ENCODE measurements at places on chromosomes 16 and 17.

- H3K27ac ChIP-seq: no peak overlapping the region
- H3K36me3 ChIP-seq: no peaks in the 10 kb centered on the region
- DNase-seq: no peak
- peaks cover 5% of the 10 kb centered on the region for H3K4me1 ChIP-seq
Observed at GRCh38 chr16:85689285-85689949, 663 bp upstream of the GINS2 start.

GRCh38 chr17:36655726-36656125 lies 54.3 kb downstream of the MRM1 start:
- H3K27me3 ChIP-seq: peaks cover 5% of the 10 kb centered on the region
- H3K4me3 ChIP-seq: no peak overlapping the region
- no peaks in the 10 kb centered on the region for H3K4me1 ChIP-seq
- no peak for DNase-seq

DNA sequence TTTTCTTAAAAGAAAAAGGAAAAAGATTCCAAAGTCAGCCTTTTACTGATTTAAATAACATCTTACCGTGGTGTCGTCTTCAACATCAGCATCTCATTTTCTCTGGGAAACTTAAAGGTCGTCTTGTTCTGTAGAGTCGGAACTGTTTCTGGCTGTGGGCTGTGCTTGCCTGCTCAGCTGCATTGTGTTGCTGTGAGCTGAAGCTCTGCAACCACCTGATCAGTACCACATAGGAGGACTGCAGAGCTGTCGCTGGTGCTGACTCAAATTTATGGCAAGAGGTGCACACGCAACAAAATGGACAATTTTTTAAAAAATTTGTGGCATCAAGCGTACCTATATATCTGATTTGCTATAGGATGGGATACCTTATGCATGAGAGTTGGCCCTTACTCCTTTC lies at the start of gene OMG:
Gene OMG, minus strand, starts transcription at position 150 of the 400 bp plus-strand sequence. CDS start 908 bp downstream, outside the sequence.
- H3K27ac ChIP-seq: no peak within 1 kb of the TSS
- H3K36me3 ChIP-seq: no peaks in the 10 kb centered on the region
- no peaks in the 10 kb centered on the region for H3K27me3 ChIP-seq

DNA sequence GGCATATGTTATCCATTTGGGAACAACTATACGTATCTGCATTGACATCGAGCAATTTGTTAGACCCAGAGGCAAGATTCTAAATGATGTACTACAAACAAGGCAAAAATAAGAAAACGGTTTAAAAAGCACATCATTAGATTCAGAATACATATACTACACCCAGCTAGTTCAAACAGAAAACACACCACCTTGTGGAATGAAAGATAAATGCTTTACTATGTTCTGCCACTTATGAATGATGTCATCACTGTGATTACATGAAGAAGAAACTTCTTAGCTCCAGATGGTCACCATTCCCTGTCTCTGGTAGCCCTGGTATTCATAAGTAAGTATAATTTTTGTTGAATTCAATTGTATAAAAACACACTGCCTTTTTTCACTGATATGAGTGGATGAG lies 7.8 kb downstream of the NACA2 start:
- H3K27ac ChIP-seq: no peak overlapping the region
- no peak overlapping the region for H3K4me3 ChIP-seq
- H3K36me3 ChIP-seq: no peaks in the 10 kb centered on the region

DNA sequence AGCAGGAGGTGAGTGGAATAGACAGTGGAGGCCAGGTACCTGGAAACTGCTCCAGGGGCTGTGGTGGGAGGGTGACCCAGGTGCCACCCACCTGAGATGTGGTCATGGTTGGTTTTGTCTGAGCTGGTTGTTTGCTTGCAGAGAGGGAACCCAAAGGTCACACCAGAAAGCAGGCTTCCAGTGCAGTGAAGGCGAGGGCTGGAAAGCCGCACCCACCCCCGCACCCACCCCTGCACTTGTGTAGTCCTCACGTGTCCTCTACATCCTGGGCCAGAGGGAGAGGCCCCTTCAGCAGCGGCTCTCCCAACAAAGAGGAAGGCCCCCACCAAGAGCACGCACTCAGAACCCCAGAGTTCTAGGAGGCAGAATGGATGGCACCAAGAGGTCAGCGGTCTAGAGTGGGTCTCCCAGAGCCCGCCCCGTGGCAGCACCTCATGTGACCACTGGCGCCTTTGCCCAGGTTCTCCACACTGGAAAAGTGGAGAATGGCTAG lies 92.6 kb upstream of the CBX4 start:
- peaks cover 4% of the 10 kb centered on the region for H3K4me1 ChIP-seq
- H3K36me3 ChIP-seq: no peaks in the 10 kb centered on the region
- H3K4me3 ChIP-seq: no peak overlapping the region
- no peaks in the 10 kb centered on the region for H3K27me3 ChIP-seq

GRCh38 chr16:65274566-65274965 lies 152.7 kb upstream of the CDH11 start:
- no peaks in the 10 kb centered on the region for H3K27me3 ChIP-seq
- no peak overlapping the region for H3K4me3 ChIP-seq
- no peak for DNase-seq
- H3K4me1 ChIP-seq: no peaks in the 10 kb centered on the region
- no peaks in the 10 kb centered on the region for H3K36me3 ChIP-seq

DNA sequence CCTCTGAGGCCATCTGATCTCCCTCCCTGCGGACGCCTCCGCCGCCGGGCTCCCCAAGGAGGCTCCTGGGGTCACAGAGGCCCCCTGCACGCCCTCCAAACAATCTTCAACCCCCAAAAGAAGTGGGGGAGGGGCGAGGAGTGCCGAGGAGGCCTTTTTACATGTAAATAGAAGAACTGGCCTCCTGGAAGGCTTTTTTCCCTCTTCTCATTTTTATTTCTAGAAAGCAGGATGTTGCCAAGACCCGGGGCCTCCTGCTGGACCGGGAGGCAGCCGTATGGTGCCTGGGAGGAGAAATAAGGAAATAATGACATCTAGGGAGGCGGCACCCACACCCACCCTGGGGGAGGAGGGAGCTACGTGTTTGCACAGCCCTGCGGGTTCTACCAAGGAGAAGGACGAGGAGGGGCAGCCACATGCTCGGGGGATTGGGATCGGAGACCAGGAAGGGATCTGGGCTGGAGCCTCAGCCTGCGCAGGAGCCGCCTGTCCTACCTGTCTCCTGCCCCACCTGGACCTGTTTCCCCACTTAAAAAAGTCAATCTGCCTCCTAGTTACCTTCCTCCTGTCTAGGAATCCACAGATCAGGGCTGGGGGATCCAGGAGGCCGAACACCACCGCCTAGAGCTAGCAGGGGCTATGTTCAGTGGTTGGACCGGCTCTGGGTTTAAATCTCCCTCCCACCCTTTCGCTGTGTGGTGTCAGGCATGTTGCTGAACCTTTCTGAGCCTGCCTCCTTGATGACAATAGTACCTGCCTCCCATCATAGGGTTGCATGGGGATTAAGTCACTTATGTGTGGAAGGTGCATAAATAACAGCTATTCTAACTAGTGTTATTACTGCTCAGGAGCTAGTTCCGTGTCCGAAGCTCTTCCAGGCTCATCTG lies 175.7 kb upstream of the GSE1 start:
- H3K4me1 ChIP-seq: peaks cover 11% of the 10 kb centered on the region
- H3K36me3 ChIP-seq: no peaks in the 10 kb centered on the region
- no peaks in the 10 kb centered on the region for H3K27me3 ChIP-seq
- DNase-seq: no peak

- H3K27ac ChIP-seq: no peak overlapping the region
- no peak overlapping the region for H3K4me3 ChIP-seq
- no peaks in the 10 kb centered on the region for H3K36me3 ChIP-seq
- no peaks in the 10 kb centered on the region for H3K27me3 ChIP-seq
Observed at GRCh38 chr17:37856245-37856644, 68.0 kb upstream of the TBC1D3K start.

GRCh38 chr16:5385115-5385514 lies 287.5 kb upstream of the EEF2KMT start:
- no peak for DNase-seq
- no peak overlapping the region for H3K27ac ChIP-seq
- H3K27me3 ChIP-seq: no peaks in the 10 kb centered on the region
- H3K4me1 ChIP-seq: no peaks in the 10 kb centered on the region

GRCh38 chr17:63082273-63082861 lies 116.3 kb downstream of the TANC2 start:
- H3K27ac ChIP-seq: no peak overlapping the region
- H3K36me3 ChIP-seq: no peaks in the 10 kb centered on the region
- no peak for DNase-seq
- no peak overlapping the region for H3K4me3 ChIP-seq
- no peaks in the 10 kb centered on the region for H3K4me1 ChIP-seq

- H3K4me3 ChIP-seq: no peak overlapping the region
- no peak for DNase-seq
- H3K4me1 ChIP-seq: peaks cover 8% of the 10 kb centered on the region
- no peaks in the 10 kb centered on the region for H3K27me3 ChIP-seq
- no peak overlapping the region for H3K27ac ChIP-seq
Observed at GRCh38 chr17:47844814-47845715, 4.0 kb upstream of the SCRN2 start.

GRCh38 chr17:77248216-77249114 lies 107.7 kb downstream of the SEC14L1 start:
- H3K4me1 ChIP-seq: no peaks in the 10 kb centered on the region
- no peak overlapping the region for H3K4me3 ChIP-seq
- H3K36me3 ChIP-seq: no peaks in the 10 kb centered on the region
- no peak for DNase-seq
- no peaks in the 10 kb centered on the region for H3K27me3 ChIP-seq
- no peak overlapping the region for H3K27ac ChIP-seq

DNA sequence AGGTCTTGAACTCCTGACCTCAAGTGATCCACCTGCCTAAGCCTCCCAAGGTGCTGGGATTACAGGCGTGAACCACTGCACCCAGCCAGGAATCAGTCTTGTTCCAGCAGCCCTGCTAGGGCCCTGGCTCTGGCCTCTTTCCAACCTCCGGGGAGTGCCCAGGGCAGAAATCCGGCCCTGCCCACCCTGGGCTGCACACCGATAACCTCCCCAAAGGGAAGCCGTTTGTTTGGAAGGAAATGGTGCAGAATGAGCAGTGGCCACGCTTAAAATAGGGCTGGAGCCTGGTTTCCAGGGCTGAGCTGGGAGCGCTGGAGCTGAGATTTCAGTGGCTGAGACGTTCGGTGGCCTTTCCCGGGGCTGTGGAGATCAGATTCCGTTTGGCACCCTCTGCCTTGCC lies 17.8 kb upstream of the EMP2 start:
- DNase-seq: no peak
- H3K4me3 ChIP-seq: no peak overlapping the region
- H3K4me1 ChIP-seq: no peaks in the 10 kb centered on the region

DNA sequence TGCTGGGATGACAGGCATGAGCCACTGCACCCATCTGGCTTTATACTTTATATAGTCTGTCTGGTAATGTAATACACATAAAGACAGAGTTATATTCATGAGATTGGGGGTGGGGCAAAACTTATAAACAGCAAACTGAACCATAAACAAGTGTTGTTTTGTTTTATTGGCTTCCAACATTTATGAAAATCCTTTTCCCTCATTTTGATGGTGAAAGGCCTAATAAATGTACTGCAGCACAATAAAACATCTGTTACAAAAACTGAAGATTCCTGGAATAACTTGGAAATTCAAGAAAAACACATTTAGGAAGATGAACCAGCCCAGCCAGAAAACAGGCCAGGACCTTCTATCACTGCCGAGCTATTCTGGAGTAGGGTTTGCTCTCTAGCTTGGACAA lies 16.1 kb downstream of the NPRL3 start:
- no peaks in the 10 kb centered on the region for H3K4me1 ChIP-seq
- no peak overlapping the region for H3K4me3 ChIP-seq
- H3K27me3 ChIP-seq: no peaks in the 10 kb centered on the region
- DNase-seq: no peak
- no peak overlapping the region for H3K27ac ChIP-seq

DNA sequence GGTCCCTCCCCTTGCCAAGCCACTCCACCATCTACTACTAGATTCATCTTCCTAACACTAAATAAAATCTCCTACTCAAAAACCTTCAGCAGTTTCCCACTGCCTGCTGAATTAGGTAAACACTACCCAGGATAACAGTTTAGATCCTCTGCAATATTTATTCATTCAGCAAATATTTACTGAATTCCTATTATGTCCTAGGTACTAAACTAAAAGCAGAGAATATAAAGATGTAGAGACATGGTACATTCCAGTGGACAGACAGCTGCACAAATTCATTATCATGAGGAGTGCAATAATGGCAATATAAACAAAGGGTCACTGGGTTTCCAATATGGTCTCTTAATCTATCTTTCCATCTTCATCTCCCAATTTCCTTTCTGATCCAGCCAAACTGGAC lies 30.7 kb upstream of the HOXB13 start:
- DNase-seq: no peak
- no peak overlapping the region for H3K27ac ChIP-seq
- H3K4me1 ChIP-seq: no peaks in the 10 kb centered on the region

GRCh38 chr17:72351884-72352346 lies 231.1 kb downstream of the SOX9 start:
- H3K36me3 ChIP-seq: no peaks in the 10 kb centered on the region
- H3K27me3 ChIP-seq: no peaks in the 10 kb centered on the region
- no peaks in the 10 kb centered on the region for H3K4me1 ChIP-seq
- no peak for DNase-seq

DNA sequence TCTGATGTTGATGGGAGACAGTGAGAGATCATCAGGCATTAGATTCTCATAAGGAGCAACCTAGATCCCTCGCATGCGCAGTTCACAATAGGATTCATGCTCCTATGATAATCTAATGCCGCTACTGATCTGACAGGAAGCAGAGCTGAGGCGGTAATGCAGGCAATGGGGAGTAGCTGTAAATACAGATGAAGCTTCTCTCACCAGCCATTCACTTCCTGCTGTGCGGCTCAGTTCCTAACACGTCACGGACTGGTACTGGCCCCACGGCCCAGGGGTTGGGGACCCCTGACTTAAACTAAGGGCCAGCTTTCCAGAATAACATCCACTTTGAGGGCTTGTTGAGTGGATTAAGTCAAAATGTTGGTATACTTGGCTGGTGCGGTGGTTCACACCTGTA lies 2.6 kb upstream of the TMEM219 start:
- no peak overlapping the region for H3K4me3 ChIP-seq
- H3K27me3 ChIP-seq: no peaks in the 10 kb centered on the region
- H3K4me1 ChIP-seq: peaks cover 6% of the 10 kb centered on the region
- H3K27ac ChIP-seq: no peak overlapping the region

DNA sequence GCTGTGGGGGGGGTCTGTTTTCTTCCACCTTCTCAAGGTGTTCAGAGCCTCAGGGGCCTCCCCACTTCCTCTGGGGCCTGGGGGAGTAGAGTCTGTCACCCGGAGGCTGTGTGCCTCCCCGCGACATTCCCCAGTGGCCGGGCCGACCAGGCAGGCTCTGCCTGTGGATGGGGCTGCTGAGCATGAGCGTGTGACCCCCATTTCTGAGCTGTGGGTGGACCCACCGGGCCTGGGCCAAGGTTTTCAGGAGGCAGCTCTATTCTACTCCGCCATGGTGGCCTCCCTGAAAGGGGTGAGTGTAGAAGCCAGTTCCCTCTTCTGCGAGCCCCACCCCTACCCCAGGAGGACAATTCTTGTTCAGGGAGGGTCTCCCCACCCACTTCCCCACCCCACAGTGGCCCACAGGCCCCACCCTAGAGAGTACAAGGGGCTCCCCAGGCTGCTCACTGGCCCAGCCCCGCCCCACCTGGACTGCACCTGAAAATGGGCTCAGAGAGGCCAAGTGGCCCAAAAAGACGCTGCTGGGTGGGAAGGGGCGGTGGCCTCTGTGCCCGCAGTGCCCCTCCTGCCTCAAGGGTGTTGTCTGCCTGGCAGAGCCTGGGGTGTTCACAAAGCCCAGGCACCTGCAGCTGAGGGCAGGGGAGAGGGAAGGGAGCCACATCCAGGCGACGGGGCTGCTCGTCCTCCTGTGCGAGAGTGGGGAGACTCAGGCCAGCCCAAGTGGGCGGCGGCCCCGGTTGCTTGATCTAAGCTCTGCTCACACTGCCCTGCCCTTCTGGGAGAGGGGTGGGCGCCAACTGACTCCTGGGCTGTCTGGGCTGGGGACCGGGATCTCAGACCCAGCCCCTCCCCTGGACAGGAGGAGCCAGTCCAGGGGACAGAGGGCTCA lies 1.3 kb downstream of the MSLN start:
- no peaks in the 10 kb centered on the region for H3K36me3 ChIP-seq
- H3K27ac ChIP-seq: no peak overlapping the region
- no peaks in the 10 kb centered on the region for H3K27me3 ChIP-seq
- H3K4me1 ChIP-seq: no peaks in the 10 kb centered on the region
- no peak for DNase-seq
